ENCODE measurements at places on chromosomes 12 and 14. TPM values are rescaled to one million over a fixed set of nuclear protein-coding genes. Genes with fewer than 3 reads are reported as not detected.

Gene OR10G2
- not detected for total RNA-seq

Gene PAH
- total RNA-seq, result 9.8 TPM

- H3K4me3 ChIP-seq, result no peak overlapping the region
- H3K27me3 ChIP-seq, result no peaks in the 10 kb centered on the region
- H3K4me1 ChIP-seq, result peaks cover 5% of the 10 kb centered on the region
- DNase-seq, result peak; percentile 59
- peaks cover 13% of the 10 kb centered on the region for H3K36me3 ChIP-seq
Measured at GRCh38 chr14:54420478-54421142, 20.6 kb downstream of the CNIH1 start.

DNA sequence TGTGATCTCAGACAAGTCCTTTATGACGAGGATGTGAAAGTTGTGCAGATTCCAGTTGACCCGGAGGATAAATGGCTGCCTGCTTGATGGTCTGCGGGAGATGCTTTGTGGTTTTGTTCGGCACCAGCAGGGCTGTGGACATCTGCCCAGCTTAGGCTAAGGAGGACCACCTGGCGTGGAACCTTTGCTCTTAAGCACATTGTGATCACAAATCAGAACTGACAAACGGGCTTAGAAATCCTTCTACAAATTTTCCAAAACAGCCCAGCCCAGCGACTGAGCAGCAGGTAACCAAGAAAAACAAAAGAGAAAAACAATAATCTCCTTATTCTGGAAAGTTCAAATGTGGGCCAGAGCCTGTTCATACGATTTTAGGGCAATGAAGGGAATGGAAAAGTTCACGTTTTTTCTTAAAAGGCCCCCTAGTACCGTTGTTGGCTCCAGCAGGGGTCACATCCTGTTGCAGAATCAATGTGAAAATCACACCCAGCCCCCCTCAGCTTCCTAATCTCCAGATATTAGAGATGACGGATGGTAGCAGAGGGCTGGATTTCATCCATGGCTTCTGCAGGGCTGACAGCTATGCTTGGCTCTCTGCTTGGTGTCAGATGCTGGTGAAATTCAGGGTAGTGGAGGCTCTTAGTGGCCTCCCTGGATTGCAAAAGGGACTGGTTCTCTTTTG, 81.1 kb upstream of the RFLNA start:
- no peak overlapping the region for H3K4me3 ChIP-seq
- H3K36me3 ChIP-seq, result peaks cover 31% of the 10 kb centered on the region
- H3K27me3 ChIP-seq, result peaks cover 13% of the 10 kb centered on the region
- peaks cover 16% of the 10 kb centered on the region for H3K4me1 ChIP-seq

Data from WTC11 (cell line).